Fibroblast of mammary gland (primary cell): ENCODE measurements at places on chromosomes 3 and 15.
A peak's percentile ranks its signal among the peaks of the same experiment; 100 is the strongest.

DNA sequence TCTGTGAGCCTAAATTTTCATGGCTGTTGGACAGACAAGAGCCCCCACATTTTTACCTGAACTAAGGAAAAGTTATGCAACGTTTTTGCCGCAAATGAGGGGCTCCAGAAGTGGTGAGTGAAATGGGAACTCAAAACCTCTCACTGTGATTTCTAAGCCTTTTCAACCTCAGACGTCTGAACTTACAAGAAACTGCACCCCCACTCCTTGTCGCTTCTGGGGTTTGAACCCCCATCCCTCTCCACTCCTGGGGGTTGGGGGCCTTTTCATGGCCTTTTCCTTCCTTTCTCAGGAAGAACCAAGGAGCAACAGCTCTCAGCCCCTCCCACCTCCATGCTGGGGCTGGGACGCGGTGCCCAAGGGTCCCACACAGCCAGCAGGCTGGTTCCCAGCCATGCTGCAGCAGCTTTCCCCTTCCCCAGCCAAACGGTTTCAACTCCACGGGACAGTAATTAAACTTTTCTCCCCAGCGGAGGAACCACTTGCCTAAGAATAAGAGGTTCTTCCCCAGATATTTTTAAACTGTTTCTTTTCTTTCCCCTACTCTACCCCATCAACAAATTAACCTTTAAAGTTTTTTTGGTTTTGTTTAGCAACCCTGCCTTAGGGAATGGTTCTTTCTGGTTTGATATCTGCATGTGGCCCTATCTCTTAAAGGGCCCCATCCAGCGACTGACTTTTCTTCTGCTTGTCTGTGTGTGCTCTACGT, 387.6 kb upstream of the CBLB start:
- DNase-seq, result no peak

DNA sequence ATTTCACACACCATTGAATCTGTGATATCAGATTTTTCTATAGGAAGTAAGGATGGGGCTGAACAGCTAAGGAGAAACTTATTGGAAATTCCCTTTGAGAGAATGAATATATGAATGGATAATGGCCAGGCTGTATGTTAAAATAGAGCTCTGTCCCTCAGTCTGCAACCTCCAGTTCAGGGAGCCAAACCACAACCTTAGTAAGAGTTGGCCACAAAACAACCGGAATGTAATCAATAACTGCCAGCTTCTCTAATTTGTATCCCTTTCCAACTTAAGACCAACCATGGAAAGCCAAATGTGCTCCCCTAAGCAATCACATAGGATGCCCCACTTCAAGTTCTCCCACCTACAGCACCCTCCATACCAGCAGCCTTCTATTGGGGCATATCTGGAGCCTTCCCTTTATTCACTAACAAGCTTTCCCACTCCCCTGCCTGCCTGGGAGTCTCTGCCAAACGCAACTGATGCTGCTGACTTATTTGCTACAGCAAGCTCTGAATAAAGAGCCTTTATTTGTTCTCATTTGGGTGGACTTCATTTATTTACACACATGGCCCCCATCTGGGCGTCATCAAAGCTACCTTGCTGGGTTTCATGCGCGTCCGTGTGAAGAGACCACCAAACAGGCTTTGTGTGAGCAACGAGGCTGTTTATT, 75.4 kb upstream of the LARS2 start:
- peak; percentile 8 for DNase-seq

DNA sequence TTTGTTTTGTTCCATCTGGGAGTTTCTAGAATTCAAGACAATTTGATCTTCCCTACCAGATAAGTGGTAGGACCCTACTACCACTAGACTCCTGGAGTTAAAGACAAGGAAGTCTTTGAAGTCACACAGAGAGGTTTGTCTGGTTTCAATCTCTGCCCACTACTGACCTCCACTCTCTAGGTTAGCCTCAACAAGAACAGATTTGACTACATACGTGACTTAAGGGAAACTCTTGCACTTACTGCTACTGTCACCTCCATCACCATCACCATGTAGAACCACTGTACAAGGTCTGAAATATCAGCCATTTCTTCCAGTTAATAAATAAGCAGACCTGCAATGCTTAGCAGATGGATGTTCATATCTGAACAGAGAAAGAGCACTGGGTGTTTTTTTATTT, 148.3 kb upstream of the ARHGEF26 start:
- no peak for DNase-seq

GRCh38 chr15:70453766-70454165, 309.6 kb downstream of the UACA start:
- DNase-seq, result no peak

GRCh38 chr3:143209715-143210059, 90.1 kb downstream of the CHST2 start:
- DNase-seq, result no peak

DNA sequence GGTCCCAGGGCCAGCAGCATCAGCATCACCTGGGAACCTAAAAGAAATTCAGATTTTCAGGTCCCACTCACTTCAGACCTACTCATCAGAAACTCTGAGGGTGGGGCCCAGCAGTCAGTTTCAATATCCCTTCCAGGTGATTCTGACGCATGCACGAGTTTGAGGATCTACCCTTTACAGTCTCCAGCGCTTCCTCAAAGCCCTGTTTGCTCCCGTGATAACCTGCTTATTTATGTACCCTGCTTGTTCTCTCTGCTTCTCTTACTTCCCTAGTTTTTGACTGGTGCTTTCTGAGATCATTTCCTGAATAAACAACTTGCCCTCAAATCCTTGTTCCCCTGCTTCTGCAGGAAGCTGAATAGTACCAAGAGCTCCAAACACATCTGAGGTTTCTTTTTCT, 245.3 kb downstream of the ZNF621 start:
- DNase-seq, result no peak

DNA sequence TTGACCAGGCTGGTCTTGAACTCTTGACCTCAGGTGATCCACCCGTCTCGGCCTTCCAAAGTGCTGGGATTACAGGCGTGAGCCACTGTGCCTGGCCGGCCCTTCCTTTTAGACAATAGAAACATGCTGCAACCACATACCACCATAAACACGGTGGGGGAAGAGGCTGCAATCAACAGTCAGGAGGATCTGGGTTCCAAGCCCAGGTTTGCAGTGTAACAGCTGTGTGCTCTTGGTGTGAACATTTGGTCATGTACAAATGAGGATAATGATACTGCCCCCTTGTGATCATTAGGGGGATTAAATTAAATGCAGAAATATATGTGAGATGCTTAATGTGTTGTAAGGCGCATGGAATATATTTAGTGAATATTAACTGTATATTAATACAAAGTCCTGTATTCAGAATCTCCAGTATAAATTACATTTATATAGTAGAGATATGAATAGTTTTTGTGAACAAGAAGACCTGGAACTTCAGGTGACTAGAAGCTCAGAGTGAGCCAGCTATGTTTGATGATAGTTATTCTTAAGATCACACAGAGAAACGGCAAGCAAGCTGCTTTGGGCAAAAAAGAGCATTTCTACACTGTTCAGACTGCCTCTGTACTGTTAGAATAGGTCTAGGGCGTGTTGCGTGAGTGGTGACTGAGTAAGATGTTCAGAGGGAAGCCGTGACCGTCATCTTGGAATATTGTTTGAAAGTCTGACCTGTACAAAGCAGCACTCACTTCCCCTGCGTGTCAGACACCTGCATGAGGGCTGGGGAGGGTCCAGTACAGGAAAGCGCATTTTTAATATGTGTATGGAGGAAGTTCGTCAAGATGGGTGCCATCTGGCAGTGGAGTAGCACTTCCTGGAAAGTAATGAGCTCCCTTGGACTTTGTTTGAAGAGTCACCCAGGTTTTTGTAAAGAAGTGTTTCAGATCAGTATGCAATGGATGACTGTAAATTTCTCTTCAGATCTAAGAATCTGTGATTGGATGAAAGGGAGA, 125.8 kb downstream of the PGPEP1L start:
- DNase-seq, result peak; percentile 85

DNA sequence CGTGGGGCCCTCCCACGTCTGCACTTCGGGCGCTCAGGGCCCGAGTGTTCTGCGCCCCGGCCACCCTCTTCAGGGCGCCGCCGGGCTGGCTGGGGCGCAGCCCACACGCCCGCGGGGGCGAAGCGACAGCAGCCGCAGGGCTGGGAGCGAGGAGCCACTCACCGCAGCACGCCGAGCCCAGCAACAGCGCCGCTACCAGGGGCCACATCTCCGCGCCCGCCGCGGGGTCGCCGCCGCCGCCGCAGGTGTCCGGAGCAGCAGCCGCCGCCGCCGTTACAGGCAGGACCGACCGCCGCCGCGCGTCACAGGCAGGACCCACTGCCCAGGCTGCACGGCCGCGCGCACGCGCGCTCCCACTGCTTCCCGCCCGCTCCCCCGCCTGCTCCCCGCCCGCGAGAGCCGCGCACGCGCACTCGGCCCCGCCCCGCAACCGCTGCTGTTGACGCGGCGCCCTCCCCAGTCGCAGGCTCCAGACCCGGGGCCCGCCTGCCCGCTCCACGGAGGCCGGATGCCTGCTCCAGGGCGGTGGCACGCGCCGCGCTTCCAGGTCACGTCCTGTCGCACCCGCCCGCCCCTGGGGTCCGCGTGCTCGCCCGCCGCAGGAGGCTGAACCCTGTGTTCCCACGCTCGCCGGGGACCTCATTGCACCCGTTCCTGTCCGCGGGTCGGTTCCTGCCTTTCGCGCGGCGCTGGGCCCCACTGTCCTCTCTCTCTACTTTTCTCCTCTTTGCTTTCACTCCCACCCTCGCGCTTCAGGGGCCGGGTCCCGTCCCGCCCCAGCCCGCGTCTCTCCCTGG, at the start of gene CD47:
CD47 (minus strand) TSS at position 331 of the 797 bp plus-strand sequence; CDS start at position 208, 123 bp downstream.
- peak; percentile 81 for DNase-seq

GRCh38 chr15:88748081-88748480, 55.2 kb upstream of the ACAN start:
- no peak for DNase-seq

GRCh38 chr15:61762676-61763075, 297.6 kb downstream of the VPS13C start:
- DNase-seq, result no peak

DNA sequence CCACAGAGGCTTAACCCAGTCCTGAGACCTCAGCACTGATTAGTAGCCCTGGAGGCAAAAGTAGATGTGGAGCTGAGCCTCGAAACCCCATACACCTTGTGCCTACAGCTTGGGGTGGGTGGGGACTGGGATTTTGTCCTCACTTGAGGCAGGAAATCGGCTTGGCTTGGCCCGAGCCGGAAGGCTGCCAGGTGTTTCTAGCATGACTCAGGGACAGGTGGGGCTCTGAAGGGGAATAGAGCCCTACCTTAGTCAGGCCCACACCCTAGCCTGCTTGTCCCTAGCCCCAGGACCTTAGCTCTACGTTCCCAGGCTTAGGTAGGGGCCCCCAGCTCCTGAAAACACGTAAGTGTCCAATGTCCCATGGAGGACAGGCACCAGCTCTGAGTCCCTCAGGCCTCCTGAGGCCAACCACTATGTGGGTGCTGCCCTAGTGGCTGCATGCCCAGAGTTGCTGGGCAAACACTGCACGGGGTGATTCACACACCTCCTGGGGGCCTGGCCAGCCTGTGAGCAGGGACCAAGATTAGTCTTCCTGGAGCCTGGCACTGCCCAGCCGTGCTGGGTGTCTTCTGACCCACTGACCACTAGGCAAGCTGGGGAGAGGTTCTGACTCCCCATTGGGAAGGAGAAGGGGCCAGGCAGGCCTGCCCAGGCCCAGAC, 3.1 kb downstream of the MST1R start:
- DNase-seq, result peak; percentile 8

- DNase-seq, result no peak
Observed at GRCh38 chr3:13185737-13186434, 112.7 kb upstream of the IQSEC1 start.

DNA sequence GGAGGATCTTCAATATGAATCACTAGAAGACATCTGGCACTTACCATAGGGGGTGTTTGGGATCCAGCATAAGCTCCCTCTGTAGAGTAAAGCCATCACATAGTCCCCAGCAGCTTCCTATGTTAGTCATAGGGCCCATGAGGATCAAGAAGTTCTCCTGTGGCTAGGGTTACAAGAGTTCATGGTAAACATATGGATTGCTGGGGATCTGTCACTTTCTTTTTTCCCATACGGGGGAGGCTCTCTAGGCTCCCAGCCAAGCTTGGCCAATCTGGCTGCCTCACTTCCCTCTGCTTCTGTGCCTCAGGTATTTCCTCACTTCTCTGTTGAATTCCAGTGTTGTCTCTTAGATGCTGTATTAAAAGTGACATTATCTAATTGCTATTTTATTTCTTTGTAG, 597.9 kb downstream of the PDCD6IP start:
- no peak for DNase-seq

DNA sequence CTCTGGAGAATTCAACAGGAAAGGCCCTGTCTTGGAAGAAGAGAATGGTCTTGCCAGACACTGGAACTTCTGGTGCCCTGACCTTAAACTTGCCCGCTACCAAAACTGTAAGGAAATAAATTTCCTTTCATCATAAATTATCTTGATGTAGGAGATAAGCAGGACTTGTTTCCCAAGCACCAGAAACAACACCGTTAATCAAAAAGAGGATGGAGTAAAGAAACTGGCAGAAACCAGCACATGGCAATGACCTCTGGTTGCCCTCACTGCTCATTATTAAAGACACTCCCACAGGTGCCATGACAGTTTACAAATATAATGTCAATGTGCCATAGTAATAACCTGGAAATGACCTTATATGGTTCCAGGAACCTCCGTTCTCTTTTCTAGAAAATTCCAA, 426.1 kb downstream of the EDEM1 start:
- no peak for DNase-seq

- peak; percentile 49 for DNase-seq
Observed at GRCh38 chr3:144643771-144644198, 672.2 kb downstream of the DIPK2A start.

DNA sequence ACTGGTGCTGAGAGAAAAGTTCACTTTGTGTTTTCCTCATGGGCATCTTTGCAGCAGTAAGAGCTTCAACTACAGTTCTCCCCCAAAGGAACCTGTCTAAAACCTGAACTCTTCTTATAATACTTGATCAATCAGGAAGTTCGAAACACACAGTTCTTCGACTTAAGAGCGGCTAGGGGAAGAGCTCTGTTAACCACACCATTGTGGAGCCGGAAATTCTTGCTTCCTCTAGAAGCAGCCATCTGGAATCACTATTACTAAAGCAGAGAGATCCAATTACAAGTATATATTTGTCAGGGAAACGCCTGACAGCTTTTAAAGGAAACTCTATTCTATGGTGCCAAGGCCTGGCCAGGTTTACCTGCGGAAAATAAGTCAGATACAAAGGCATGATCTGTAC, 337.3 kb upstream of the CBLB start:
- peak; percentile 47 for DNase-seq

- DNase-seq, result no peak
Observed at GRCh38 chr3:25540273-25540672, 112.2 kb downstream of the RARB start.

DNA sequence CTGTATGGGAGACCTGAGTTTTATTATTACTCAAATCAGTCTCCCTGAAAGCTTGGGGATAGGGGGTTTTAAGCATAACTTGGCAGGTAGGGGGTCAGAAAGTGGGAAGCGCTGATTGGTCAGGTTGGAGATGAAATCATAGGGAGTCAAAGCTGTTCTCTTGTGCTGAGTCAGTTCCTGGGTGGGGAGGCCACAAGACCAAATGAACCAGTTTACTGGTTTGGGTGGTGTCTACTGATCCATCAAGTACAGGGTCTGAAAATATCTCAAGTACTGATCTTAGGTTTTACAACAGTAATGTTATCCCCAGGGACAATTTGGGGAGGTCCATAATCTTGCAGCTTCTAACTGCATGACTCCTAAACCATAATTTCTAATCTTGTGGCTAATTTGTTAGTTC, 17.8 kb upstream of the IQCF6 start:
- DNase-seq, result no peak

GRCh38 chr3:10194328-10195071, 29.8 kb downstream of the IRAK2 start:
- DNase-seq, result no peak

GRCh38 chr15:54789376-54789775, 407.4 kb downstream of the RSL24D1 start:
- no peak for DNase-seq

- no peak for DNase-seq
Observed at GRCh38 chr3:160458151-160458550, 8.6 kb upstream of the TRIM59 start.
